ENCODE measurements at places on chromosomes 16 and 17. TPM values are rescaled to one million over a fixed set of nuclear protein-coding genes. Genes with fewer than 3 reads are reported as not detected.

Gene VMO1
- total RNA-seq = 0.33 TPM

Gene HOXB9
- not detected for total RNA-seq

Gene SLC35G6
- not detected for total RNA-seq

Gene HSD17B1
- 2.0 TPM for total RNA-seq

Gene ATP6V0D1
- 100 TPM for total RNA-seq

Gene BCO1
- 0.07 TPM for total RNA-seq

Gene PARD6A
- total RNA-seq = 2.2 TPM

Gene FAM83G
- total RNA-seq = 27.7 TPM

Gene CCL17
- total RNA-seq = not detected

Data from smooth muscle cell of the pulmonary artery (primary cell).